Camera-type eye (tissue), 1 donor: ENCODE measurements at places on chromosomes 1 and 21. TPM values are rescaled to one million over a fixed set of nuclear protein-coding genes. Genes with fewer than 3 reads are reported as not detected.

Gene KRTAP13-3
- not detected for total RNA-seq

Gene NPPA
- 0.77 TPM for total RNA-seq

Gene CD53
- 11.1 TPM for total RNA-seq

Gene PAX7
- total RNA-seq: 3.1 TPM

Gene SESN2
- total RNA-seq: 5.9 TPM

Gene PTGER3
- total RNA-seq: 4.8 TPM
